ENCODE measurements at places on chromosomes 1 and 21.

GRCh38 chr1:57532299-57532698, 108.4 kb upstream of the DAB1 start:
- DNase-seq = no peak

DNA sequence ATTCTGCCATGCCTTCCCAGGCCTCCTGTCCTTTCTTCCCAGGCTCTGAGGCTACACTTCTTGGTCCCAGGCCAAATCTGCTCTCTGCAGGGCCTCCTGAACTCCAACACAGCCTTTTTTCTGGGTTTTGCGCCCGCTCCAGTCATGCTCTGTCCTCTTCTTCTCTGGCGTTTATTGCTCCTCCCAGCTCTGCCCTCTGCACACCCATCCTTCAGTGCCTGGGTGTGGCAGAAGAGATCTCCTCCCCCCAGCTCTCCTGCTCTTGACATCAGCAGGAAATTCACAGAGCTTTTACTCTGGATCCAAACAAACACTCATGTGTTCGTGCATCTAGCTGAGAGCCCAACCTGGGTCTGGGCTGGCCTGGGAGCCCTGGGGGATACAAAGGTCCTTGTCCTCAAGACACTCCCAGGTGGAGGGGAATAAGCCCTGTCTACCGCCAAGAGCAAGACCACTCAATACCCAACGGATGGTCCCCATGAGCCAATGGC, 22.9 kb upstream of the EPS8L3 start:
- peak; percentile 49 for DNase-seq

- DNase-seq = no peak
Measured at GRCh38 chr21:28833182-28833581, 159.5 kb downstream of the LTN1 start.

DNA sequence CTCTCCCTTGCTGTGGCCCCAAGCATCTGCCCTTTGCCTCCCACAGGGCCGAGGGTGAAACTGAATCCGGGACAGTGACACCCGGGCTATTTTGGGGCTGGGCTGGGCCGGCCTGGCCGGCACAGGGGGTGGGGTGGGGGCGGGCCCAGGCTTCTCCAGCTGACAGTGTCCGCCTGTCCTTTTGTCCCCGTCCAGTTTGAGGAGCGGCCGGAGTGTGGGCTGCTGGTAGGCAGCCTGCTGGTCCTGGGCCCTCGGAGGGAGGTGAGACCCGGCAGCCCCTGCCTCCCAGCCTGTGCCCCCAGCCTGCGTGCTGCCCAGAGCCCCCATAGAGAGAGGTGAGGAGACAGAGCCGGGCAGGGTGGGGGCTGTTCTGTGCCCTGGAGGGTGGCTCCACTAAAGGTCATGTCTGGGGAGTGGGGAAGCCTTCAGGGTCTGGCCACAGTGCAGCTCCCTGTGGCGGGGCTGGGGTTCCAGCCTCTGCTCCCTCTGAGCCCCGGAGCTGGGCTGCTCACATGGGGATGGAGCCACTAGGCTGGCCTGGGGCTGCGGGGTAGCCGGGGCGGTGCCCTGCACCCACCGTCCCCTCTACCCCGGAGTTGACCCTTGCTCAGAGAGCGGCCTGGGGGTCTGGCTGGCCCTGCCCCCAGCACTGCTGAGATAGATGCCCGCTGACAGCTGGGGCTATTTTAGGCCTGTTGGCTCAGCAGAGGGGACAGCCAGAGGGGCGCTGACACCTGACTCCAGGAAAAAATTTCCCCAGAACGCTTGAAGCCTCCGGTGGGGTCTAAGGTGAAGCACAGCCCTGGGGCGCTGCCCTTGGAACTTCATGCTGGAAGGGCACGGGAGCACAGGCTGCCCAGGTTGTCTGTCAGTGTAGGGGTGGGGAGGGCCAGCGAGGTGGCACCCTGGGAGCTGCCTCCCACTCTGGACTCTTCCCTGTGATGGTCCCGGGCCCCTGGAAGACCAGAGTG, at the start of gene OBSCN:
OBSCN (plus strand) TSS at position 194 of the 971 bp plus-strand sequence. CDS start 3,740 bp downstream, outside the sequence.
- DNase-seq = no peak

DNA sequence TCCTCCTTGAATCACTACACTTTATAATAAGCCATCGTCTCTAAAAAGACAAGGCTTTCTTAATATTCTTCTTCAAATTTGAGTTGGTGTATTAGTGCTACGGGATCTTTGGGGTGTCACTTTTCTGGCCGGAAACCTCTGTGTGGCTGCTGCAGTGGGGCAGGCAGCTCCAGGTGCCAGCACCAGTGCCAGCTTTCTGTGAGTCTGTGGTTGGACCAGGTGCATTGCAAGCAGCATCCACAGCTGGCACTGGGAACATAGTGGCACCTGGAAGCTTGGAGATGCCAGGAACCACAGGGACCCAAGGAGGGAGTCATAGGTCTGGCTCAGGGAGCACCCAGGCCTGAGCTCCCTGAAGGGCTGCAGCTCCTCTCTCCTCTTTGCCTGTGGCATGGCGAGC, 111.8 kb upstream of the RUNX3 start:
- no peak for DNase-seq

DNA sequence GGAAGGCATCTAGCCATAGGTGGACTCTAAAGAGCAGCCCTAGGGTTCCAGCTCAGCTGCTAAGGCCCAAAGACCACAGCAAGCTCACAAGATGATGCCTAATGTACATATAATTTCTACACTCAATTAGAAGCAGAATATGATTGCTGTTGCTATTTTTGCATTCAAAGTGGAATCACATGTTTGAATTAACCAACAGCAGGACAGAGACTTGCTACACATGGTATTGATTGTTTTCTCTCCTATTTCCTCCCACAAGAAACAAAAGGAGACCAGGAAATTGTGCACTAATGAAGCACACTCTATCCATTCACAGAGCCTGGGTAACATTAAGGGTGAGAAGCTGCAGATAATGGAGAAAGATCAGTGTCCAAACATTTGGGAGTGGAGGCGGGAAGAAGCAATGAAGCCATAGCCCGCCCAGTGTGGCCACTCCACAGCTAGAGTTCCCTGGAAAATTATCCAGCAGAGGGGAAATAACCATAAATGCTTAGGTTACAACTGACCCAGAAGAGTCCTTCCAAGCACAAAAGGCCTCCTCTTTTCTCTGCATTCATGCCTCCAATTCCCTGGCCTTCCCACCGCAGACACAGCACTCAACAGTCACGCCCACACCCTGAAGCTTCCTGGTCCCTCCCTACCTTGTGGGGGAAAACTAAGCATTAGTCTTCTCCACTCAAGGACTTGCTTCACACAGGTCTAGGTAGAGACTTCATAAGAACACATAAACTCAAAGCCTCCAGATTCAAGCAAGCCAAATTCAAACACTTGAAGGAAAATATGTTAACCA, 7.5 kb downstream of the CNN3 start:
- DNase-seq = no peak

GRCh38 chr1:12075195-12076114, 12.4 kb downstream of the TNFRSF8 start:
- DNase-seq = peak; percentile 91

GRCh38 chr1:228047183-228047466, 35.4 kb upstream of the ARF1 start:
- no peak for DNase-seq
